Sciatic nerve (tissue), 2 donors: ENCODE measurements at places on chromosomes 6 and 20. TPM values are rescaled to one million over a fixed set of nuclear protein-coding genes. Genes with fewer than 3 reads are reported as not detected.

DNA sequence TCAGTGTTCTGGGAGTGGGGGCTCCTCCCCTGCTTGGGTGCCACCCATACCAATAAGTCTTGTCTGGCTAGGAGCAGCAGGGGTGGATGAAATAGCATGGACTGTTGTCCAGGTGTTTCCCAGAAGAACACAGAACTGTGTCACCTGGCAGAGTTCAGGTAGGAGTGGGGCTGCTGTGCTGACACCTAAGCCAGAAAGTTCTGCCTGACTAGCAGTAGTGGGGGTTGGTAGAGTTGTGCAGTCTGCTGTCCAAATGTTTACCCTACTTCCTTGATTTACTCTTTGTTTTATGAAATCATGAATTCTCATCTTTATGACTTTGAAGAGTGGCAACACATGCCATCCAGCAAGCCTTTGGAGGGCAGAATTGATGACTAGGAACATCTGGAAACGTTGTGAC, 27.3 kb upstream of the SLC35B3 start:
- DNase-seq: no peak

DNA sequence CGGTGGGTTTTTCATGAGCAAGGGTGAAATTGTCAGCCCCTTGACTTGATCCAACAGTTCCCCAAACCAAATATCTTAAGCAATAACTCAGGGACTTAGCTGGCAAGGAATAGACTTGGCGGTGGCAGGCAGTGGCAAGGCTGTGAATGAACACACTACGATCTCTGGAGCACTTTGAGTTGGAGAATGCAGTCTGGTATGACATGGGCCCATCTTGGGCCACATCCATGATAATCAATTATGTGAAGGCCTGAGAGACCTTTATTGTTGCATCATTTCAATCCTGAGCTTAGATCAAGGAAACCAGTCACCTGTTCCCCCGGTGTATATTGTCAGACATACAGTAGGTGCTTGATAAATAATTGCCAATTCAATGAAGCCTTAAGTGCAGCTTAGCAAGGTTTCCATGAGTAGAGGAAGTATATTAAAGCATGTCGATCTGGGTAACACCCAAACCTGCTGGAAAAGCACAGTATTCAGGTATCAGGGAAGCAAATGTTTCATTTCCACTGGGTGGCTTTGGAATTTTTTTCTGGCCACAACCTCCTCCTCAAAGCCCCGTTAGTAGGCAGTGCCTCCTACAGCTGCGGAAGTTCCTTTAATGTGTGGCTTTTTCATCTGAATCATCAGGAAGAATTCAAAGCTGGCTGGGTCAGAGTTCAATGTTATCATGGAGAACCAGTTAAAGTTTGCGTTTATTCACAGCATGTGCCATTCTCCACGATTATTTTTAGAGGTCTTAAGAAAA, 10.2 kb downstream of the CASS4 start:
- DNase-seq: no peak

GRCh38 chr6:112040956-112041355, 12.9 kb upstream of the CCN6 start:
- no peak for DNase-seq

Gene HCK
- 24.0 TPM for total RNA-seq

GRCh38 chr6:55495277-55495676, 83.7 kb downstream of the HMGCLL1 start:
- no peak for DNase-seq

DNA sequence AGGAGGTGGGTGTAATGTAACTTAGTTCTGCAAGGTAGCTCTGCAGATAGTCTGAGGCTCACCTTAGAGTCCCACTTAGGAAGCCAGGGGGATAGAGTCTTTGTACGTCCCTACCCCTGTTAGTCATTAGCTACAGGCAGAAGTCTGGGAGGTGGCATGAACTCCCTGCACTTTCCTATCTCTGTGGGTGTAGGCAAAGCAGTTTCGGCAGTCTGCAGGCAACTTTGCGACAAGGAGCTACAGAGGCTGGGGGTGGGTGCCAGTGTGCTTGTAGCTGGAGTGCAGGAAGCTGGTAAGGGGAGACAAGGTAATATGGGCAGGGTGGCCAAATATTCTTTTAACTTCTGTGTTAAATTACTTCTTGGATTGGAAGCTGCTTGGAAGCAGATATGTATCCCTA, 45.7 kb downstream of the NKAIN2 start:
- DNase-seq: no peak

DNA sequence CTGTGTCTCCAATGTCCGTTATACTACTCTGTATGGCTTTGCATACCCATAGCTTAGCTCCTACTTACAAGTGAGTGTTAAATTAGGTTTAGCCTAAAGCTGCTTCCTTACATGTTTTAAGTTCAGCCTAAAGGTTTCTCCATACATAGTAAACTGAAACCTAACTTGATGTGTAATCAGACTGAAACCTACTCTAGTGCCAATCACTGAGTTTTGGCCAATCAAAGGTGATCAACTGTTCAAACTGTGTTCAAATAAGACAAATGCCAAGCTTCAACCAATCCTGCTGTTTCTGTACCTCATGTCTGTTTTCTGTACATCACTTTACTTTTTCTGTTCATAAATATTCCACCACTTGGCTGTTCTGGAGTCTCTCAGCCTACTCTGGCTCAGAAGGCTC, 20.0 kb downstream of the HLA-DOA start:
- DNase-seq: no peak

GRCh38 chr6:18302561-18303439, 38.5 kb upstream of the DEK start:
- DNase-seq: no peak

GRCh38 chr20:3430376-3431069, 23.1 kb upstream of the DNAAF9 start:
- no peak for DNase-seq

Gene SSTR4
- total RNA-seq: not detected

DNA sequence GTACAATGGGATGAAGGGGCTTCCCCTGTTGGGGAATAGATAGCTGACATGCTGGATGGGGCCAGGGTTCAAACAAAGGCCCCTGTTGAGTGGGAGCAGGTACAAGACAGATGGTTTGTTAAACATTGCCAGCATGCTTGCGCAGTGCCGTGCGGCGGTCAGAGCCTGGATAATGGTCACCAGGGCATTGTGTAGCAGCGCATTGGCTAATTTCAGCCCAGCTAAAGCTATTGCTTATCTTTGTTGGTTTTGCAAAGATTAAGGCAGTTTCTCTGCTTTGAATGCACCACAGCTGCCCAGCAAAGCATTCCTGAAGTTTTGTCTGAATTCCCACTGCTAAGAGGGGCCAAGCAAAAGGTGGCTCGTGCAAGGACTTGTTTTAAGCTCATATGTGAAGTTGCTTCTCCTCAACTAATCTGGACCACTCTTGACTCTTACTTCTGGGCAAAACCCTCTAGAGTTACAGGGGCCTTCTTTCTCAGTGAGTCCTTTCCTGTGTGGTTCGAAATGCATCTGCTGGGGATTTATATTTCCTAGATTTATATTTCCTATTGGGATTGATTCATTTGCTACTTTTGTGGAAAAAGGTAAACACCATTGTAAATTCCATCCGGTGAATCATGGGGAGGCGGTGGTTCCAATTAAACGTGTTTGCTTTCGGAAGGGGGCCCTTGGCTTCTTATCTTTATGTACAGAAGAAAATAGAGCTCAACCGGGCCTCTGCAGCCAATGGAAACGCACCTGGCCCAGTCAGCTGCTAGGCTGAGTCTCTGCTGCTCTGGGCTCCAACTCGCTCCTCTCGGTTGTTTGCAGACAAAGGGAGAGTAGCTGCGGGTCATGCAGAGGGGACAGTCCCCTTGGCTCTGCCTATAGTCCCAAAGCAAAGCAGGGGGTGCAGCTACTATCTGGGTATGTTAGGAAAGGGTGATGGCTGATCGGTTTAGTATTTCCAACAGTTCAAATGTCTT, 72.1 kb downstream of the FOXA2 start:
- DNase-seq: no peak

GRCh38 chr6:152271776-152272464, 365.2 kb downstream of the SYNE1 start:
- peak; percentile 62 for DNase-seq

GRCh38 chr20:53642196-53643030, 48.8 kb upstream of the ZNF217 start:
- DNase-seq: no peak

DNA sequence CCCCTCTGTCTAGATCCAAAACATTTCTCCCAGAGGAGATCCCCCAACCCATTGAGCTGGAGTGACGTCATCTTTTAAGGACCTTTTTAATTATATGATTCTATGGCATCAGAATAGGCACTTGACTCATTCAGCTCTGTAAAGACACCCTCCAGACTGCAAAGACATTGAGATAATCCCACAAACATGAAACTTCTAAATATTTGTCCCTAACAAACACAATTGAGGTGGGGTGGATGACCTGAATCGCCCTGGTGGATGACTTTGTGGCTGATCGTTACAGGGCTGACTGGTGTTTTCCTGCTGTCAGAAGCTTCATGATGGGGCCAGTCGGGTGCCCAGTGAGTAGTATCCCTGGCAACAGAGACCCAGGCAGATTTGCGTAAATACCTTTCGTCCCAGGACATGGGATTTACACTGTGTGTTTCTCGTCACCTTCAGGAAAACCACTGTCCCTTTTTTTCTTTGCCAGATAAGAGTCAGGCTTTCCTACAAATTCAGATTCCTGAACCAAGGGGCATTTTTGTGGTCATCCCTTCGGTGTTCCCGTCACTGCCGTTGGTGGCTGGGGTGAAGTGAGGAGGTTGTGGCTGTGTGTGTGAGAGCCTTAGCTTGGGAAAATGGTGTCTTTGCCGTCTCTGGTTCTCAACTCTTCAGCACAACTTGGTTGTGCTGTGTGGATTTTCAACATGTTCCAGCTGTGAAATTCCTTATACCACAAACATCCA, 5.3 kb upstream of the PCK1 start:
- no peak for DNase-seq

DNA sequence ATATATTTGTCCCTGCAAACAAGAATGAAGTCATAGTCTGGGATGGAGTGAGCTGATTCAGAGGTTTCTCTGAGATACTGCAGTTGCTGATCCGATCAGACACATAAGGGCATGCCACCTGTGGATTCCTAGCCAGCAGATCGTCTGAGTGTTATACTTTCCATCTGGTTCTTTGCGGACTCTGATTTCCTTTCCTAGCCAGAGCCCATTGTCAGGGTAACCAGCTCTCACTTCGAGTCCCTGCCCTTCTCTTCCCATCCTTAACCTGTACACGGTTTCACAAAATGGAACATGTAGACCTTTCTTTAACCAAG, 100.9 kb downstream of the TMEM200A start:
- DNase-seq: no peak

Gene TREM2
- total RNA-seq: 8.8 TPM

GRCh38 chr6:7304821-7305220, 8.2 kb downstream of the SSR1 start:
- no peak for DNase-seq

DNA sequence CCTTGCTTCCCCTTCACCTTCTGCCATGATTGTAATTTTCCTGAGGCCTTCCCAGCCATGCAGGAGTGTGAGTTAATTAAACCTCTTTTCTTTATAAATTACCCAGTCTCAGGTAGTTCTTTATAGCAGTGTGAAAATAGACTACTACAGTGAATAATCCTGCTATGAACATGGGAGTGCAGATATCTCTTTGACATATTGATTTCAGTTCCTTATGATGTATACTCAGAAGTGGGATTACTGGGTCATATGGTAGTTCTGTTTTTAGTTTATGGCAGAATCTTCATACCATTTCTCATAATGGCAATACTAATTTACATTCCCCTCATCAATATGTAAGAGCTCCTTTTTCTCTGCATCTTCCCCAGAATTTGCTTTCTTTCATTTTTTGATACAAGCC, 26.0 kb downstream of the PACRG start:
- DNase-seq: no peak

- DNase-seq: no peak
Measured at GRCh38 chr6:66662196-66662595, 955.2 kb upstream of the EYS start.

GRCh38 chr6:7809346-7809745, 83.4 kb downstream of the BMP6 start:
- DNase-seq: no peak

- DNase-seq: no peak
Measured at GRCh38 chr6:159788276-159788675, 1.1 kb downstream of the TCP1 start.

Gene PRKN
- 15.9 TPM for total RNA-seq

DNA sequence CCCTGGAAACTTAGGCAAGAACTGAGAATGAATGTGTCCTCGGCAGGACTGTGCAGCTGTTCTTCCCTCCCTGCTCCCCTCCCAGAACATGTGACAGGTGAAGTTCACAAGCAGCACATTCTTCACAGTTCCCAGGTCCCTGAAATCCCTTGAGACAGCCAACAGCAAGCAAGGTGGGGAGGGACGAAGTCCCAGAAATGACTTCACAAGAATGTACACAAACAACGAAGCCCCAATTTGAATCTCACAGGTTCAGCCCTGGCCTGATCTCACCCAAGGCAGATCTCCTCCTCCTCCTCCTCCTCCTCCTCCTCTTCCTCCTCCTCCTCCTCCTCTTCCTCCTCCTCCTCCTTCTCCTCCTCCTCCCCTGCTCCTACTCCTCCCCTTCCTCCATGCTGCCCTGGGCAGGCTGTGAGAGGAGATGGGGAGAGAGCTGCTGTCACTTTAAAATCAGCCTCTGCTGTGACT, 32.4 kb downstream of the WRNIP1 start:
- no peak for DNase-seq

- no peak for DNase-seq
Measured at GRCh38 chr6:104201557-104201956, 658.2 kb downstream of the HACE1 start.
